ENCODE measurements at places on chromosomes 13 and 19.

DNA sequence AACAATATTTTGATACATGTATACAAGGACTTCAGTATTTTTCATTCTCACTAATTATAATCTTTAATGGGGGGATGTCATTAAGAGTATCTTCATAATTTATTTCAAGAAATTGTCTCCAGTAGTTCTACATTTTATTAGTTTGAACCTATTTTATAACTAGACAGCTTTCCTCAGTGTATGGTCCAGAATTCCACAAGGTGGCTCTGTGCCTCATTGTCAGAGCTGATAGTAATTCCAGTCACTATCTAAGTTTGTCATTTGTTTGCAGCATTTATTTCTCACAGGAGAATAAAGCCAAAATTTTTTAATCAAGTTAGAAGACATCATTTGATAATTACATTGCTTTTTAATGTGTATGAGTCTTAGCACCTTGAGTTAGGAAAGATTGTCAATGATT, 1633.0 kb upstream of the PCDH20 start:
- no peak for DNase-seq

DNA sequence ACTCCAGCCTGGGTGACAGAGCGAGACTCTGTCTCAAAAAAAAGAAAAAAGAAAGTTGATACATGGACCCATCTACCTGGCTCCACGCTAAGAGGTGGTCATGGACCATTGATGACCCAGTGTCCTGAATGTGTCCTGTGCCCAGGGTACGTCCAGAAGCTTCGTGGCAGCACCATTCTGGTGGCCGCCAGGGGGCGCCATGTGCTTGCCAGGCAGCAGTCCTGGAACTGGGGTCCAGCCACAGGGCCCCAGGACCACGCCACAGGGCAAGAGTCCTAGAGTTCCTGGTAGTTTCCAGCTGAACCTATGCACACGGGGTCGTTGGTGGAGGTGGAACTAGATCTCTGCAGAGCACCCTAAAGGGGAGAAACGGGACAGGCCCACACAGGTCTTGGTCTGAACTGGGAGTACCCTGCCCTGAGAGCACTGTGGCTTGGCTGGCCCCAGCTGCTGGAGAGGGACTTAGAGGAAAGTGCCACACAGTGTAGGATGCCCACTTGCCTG, 19.9 kb upstream of the FBXO27 start:
- DNase-seq = no peak

DNA sequence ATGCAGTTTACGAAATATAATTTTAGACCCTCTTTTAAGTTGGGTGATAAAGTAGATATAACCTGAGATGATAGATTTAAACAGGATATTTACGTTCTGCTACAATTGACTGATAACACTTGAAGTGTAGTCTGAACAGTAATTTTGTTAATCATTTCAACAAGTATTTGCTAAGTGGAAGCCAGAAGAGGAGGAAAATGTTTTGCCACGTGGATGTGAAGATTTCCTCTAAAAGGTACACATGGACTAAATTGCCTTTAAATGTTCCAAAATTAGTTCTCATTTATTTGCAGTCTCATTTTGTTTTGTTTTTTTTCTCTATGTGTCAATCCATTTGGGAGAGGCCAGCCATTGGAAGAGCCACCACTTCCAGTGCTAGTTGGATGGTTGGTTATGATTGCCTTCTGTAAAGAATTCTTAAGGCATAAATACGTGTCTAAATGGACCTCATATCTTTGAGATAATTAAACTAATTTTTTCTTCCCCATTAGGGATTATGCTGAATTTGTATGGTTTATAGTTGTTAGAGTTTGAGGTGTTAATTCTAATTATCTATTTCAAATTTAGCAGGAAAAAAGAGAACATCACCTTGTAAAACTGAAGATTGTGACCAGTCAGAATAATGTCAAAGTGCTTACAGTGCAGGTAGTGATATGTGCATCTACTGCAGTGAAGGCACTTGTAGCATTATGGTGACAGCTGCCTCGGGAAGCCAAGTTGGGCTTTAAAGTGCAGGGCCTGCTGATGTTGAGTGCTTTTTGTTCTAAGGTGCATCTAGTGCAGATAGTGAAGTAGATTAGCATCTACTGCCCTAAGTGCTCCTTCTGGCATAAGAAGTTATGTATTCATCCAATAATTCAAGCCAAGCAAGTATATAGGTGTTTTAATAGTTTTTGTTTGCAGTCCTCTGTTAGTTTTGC, 2.8 kb downstream of the MIR17HG start:
- no peak for DNase-seq

- peak; percentile 58 for DNase-seq
Measured at GRCh38 chr13:113405481-113406300, 41.8 kb upstream of the GRTP1 start.

GRCh38 chr13:29799041-29799440, 51.4 kb downstream of the UBL3 start:
- no peak for DNase-seq

DNA sequence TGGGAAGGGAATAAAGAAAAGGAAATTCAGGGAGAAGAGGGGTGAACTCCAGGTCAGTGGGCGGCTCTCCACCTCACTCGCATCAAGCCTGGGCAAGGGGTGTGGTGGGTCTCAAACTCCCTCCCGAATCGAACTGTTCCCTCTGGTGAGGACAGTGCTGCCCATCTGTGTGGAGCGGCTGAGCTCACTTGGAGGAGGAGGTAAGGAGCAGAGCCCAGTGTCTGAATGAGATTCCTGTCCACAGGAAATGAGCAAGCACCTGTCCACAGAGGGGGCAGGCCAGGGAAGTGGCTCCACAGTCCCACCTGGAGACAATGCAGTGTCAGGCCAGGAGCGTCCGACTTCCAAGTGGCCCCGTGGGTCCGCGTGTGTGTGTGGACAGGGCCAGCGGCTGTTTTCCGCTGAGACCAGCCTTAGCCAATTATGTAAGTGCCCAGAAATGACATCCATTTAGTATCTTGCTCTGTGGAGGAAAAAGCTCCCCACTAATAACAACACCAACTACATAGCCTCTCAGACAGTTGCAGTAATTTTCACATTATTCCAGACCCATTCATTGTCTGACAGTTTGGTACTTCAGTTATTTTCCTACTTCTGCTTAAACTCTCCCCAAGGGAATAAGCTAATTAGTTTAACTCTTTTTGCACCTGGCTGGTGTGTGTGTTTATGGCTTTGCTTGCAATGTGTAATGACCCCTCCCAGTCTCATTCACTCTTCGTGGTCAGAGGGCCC, 114.6 kb downstream of the SOX1 start:
- peak; percentile 26 for DNase-seq

DNA sequence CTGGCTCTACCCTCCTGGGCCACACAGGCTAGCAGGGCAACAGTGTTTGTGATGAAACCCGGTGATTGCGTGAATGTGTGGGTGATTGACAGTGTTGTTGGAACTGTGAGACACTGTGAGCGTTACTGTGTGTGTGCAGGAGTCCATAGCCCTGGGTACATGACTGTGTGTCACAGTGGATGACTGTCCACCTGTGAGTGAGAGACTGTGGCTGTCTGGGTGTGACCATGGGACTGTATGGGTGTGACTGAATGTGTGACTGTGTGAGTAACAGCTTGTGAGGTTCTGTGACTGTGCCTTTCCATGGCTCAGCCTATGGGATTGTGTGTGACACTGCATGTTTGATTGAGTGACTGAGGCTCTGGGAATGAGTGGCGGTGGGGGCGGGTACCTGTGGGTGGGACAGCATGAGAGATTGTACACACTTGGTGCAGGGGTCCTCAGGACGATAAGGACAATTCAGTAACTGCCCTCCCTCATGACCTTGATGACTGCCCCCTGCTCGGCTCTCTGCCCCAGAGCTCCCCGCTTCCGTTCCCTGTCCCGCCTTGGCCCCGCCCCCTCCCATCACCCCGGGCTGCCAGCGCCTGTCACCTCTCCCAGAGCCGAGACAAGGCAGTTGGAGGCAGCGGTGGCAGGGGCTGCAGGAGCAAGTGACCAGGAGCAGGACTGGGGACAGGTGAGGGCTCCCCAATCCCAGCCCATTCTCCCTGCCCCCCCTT, at the start of gene GIPR:
TSS of gene GIPR (plus strand) at position 602 of the 722 bp plus-strand sequence. CDS start 1,300 bp downstream, outside the sequence.
- no peak for DNase-seq

GRCh38 chr19:49808711-49809159, 4.4 kb downstream of the FUZ start:
- DNase-seq = peak; percentile 89

- DNase-seq = no peak
Measured at GRCh38 chr19:20422216-20423205, 143.1 kb downstream of the ZNF737 start.

DNA sequence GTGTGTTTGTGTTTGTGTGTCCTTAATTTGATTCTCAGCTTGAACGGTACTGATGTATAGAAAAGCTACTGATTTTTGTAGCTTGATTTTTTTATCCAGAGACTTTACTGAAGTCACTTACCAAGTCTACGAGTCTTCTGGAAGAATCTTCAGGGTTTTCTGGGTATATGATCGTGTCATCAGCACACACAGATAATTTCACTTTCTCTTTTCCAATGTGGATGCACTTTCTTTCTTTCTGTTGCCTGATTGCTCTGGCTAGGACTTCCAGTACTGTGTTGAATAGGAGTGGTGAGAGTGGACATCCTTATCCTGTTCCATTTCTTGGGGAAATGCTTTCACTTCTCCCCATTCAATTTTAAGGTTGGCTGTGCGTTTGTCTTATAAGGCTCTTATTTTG, 7.9 kb upstream of the LILRB1 start:
- DNase-seq = no peak

- DNase-seq = peak; percentile 81
Measured at GRCh38 chr19:29308977-29309590, 96.1 kb upstream of the UQCRFS1 start.

DNA sequence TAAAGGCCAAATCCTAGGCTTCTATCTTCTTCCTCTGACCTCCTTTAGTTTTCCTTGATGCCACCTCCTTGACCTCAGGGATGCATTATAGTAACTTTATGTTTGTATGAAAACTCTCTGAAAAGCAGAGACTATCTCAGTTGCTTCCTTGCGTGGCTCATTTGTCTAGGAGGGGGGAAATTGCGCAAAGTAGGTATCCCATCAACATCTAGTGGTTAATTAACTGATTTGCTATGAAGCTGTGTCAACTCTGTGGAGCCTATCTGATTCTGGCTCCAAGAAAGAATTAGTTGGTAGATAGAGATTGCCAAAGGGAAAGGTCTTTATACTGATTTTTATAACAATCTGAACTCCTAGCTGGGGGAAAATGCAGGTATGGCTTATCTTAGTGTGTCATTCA, 82.1 kb upstream of the FRY start:
- DNase-seq = no peak

GRCh38 chr13:92994056-92994455, 232.6 kb upstream of the GPC6 start:
- no peak for DNase-seq

- no peak for DNase-seq
Measured at GRCh38 chr13:38530492-38530891, 156.4 kb upstream of the FREM2 start.

DNA sequence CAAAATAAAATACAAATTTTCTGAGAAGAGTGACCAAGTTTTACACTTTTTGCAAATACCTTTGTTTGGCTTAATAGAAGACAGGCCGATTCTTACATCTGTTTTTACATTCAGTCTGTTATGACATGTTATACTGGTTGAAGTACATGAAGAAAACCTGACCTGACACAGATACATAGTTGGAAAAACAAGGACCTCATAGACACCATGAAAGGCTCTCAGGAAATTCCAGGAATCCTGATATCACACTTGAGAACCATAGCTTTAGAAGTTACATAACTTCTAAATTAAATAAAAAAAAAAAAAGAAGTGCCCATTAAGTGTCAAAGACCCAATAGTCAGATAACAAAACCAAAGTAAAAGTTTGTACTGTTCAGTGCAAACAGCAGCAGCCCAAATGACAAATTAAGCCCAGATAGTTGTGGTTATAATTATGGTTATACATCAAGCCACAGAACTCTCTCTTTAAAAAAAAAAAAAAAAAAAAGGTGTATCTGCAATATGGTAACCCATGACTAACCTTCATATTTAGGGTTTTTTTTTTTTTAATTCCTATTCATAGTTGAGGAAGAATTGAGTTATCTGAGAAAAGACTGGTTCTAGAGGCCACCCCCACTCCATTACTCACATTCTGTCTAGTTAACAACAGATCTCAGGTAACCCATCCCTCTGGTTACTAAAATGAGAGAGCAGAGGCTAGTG, 19.8 kb downstream of the RBM26 start:
- DNase-seq = no peak

- no peak for DNase-seq
Measured at GRCh38 chr19:1472231-1473084, 6.6 kb downstream of the C19orf25 start.

DNA sequence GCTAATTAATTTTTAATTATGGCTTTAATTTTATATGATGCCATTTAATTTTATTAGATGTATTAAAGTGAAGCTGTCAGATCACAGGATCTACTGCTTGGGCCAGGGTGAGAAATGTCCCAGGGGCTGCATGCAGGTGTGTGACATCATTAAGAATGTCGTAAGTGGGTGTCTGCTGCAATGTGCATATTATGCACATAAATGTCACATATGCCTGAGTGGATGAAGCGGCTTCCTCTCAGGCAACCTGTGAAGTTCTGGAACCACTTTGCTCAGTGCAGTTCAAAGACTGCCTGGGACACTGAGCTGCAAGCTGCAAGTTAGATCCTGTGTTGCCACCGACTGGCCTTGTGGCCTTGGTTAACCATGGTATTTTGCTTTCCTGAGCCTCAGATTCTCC, 355.0 kb downstream of the UQCRFS1 start:
- DNase-seq = no peak

GRCh38 chr19:17393002-17393401, 994 bp downstream of the CCDC194 start:
- DNase-seq = no peak

DNA sequence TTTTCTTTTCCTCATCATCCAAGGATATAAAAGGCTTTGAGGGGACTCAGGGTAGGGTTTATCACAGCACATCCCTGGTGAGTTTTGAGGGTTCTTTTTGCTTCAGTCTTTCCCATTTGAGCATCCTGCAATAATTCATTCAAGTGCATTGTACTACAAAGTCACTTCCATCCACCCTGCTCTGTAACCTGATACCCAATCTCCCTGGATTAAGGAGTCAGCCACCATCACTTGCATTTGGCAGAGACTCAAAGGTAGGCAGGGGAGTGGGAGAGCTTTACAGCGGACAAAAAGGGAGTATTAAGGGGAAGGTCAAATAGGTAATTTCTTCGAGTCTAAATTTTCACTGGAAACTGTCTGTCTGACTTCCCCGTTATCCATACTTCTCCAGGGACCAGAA, 216.1 kb upstream of the TMTC4 start:
- DNase-seq = no peak

- no peak for DNase-seq
Measured at GRCh38 chr13:28497143-28497876, 2.4 kb upstream of the FLT1 start.

DNA sequence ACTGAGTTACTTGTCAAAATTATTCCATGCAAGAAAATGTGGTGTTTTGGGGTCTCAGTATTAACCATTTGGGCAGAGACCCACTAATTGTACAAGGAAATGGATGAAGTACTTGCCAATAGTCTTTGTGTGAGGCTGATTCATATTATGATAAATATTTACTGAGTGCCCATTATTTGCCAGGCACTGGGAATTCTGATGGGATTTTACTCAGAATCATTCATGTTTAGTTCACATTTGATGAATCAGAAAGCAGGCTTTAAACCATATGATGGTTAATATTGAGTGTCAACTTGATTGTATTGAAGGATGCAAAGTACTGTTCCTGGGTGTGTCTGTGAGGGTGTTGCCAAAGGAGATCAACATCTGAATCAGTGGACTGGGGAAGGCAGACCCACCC, 66.2 kb upstream of the SOX21 start:
- DNase-seq = no peak

GRCh38 chr13:42680748-42681147, 100.6 kb upstream of the FAM216B start:
- DNase-seq = no peak

Data from NCI-H1436 treated with DMSO at 0.1 percent for 48 hours (cell line).